T-cell (primary cell): ENCODE measurements at places on chromosomes 7 and 10.

GRCh38 chr10:89621438-89621837 is 23.6 kb downstream of the PANK1 start:
- no peak for DNase-seq

DNA sequence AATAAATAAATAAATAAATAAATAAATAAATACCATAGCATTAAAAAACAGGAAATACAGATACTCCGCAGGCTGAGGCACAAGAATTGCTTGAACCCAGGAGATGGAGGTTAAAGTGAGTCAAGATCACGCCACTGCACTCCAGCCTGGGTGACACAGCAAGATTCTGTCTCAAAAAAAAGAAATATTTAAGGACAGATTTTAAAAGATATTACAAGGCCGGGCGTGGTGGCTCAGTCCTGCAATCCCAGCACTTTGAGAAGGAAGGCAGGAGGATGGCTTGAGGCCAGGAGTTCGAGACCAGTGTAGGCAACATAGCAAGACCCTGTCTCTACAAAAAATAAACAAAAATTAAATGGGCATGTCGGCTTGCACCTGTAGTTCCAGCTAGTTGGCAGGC is 17.5 kb upstream of the SNX8 start:
- no peak for DNase-seq

GRCh38 chr10:5876181-5876768 is 13.4 kb downstream of the ANKRD16 start:
- DNase-seq, result no peak

GRCh38 chr7:117020591-117020973 is 67.3 kb downstream of the ST7 start:
- no peak for DNase-seq

DNA sequence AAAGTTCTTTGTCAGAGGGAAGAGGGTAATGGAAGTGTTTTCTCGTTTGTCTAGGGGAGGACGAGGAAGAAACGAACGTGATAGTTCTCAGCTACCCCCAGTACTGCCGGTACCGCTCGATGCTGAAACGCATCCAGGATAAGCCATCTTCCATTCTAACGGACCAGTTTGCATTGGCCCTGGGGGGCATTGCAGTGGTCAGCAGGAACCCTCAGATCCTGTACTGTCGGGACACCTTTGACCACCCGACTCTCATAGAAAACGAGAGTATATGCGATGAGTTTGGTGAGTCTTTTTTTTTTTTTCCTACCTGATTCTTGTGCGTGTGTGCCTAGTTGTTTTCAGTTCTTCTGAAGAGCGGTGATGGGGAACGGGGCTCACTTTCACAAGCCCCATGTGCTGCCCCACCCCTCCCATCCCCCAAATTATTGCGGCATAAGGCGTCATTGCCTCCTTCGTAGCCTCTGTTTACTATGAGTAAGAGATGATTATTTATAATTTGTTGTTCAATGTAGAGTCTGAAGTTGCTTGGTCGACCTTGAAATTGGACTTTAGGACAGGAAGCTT is 98.6 kb downstream of the ARID5B start:
- DNase-seq, result no peak

DNA sequence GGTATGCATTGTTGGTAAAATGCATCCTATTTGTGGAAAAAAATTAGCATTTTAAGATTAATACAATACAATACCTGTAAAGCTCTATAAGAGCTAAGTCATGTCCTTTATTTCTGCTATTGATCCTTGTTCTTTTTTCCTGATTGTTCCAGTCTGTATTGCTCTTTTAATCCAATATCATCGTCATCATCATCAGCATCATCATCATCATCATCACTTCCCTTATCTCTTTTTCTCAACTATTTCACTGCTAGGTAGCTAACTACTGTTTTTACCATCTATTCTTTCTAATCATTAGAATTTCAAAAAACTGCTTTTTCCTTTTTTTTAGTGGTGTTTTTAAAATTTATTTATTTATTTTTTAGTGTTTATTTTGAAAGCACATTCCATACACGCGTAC is 71.2 kb downstream of the ABCC2 start:
- no peak for DNase-seq

GRCh38 chr10:83142074-83142563 is 997.2 kb upstream of the GHITM start:
- DNase-seq, result no peak

- no peak for DNase-seq
These were observed 4.5 kb upstream of the ZEB1 start for GRCh38 chr10:31314256-31315150.

DNA sequence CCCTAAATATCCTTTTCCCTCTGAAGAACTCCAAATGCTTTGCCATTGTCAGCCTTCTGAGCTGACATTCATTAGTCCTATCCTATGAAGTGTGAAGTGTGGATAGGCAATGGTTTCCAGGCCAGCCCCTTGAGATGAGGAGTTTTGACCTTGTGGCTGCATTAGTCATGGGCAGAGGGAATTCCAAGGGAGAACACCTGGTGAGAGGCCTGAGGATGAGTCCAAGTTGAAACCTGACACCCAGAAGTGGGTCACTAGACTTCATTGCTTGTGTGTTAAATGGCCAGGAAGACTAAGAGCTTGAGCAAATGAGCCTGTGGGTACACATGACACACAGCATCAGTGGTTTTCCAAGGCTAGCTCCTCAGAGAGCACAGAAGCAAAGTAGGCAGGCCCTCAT is 260.8 kb downstream of the SKAP2 start:
- DNase-seq, result no peak

GRCh38 chr10:53957401-53957800 is 843.6 kb downstream of the PCDH15 start:
- no peak for DNase-seq

DNA sequence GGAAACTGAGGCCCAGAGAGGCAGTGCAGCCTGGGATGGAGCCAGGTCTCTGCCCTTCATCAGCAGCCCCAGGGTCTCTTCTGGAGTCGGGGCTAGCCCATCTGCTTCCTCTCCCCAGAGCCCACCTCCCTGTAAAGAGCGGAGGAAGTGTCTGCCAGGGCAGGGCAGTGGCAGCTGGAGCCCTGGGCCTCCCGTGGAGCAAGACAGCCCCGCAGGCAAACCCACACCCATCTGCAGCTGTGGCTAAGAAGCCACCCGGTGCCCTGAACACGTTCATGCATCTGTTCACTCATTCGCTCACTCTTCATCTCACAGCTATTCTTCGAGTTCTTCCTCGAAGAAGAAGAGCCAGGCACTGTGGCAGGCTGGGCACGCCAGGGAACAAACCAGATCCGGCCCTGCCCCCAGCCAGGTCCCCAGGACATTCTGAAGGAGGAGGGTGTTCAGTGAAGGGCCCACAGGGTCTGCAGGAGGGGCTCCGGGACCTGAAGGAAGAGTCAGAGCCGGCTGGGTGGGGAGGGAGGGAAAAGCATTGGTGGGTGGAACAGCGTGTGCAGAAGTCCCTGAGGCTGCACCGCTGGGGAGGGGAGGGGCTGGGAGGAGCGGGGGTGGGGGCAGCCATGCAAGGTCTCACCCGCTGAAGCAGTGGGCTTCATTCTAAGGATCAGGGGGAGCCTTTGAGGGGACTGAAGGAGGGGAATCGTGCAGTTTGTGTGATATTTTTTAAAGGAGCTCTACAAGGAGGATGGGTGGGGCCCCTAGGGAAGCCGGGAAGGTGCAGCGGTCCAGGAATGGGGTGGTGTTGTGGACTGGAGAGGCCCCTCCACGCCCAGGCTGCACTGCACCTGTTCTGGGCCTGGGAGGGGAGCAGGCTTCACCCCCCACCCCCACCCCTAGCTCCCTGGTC is 99.1 kb downstream of the UNCX start:
- no peak for DNase-seq

- DNase-seq, result no peak
These were observed 55.3 kb downstream of the TBATA start for GRCh38 chr10:70729763-70730357.

GRCh38 chr7:87347207-87347606 is 1.7 kb downstream of the CROT start:
- DNase-seq, result no peak

- no peak for DNase-seq
These were observed 10.9 kb downstream of the CALCR start for GRCh38 chr7:93563584-93563983.

- no peak for DNase-seq
These were observed 134.7 kb downstream of the TMEM178B start for GRCh38 chr7:141208539-141208938.

- DNase-seq, result no peak
These were observed 74.4 kb downstream of the TPK1 start for GRCh38 chr7:144761493-144761892.
